NCI-H1092 (cell line): ENCODE measurements at places on chromosomes 3 and 15.
A peak's percentile ranks its signal among the peaks of the same experiment; 100 is the strongest.

DNA sequence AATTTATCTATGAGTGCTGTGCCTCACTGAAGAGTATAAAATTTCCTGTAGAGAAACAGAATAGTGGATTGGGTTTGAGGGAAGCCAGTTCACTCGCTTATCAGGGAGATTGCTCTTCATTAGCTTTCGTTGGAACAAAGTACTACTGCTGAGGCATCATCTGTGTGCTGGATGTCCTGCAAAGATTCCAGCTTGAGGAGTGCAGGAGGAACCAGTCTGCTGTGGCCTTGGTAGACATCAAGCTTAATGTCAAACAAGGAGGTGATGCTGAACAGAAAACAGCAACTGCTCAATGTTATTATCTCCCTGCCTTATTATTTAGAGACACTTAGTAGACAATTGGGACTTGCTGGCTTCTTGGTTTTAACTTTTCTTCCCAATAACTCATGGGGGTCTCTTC is 297.5 kb upstream of the DPH6 start:
- DNase-seq, result no peak

DNA sequence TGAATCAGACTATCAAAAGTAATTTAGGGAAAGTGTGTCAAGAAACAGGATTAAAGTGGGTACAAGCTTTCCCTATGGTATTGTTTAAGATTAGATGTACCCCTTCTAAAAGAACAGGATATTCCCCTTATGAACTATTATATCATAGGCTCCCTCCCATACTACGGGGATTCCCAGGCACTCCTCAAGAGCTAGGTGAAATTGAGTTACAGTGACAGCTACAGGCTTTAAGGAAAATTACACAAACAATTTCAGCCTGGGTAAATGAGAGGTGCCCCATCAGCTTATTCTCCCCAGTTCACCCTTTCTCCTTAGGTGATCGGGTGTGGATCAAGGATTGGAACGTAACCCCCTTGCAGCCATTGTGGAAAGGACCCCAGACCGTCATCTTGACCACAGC is 240.8 kb upstream of the CNTN6 start:
- DNase-seq, result no peak

DNA sequence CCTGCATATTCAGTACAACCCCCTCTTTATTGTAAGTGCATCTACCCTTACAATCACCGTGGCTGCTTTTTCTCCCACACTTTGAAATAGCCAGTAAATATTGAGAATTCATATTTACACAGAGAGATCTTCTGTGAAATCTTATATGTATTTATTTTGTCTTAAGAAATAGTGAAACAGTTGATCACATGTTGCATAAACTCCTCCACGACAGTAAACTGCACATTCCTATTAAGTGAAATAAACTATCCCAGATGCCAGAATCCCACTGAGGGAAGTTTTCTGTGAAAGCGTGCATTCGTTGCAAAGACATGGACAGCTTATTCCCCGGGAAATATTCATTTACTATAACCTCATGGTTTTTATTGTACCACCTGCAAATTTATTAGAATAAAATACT is 796.0 kb downstream of the ROBO2 start:
- DNase-seq, result no peak

DNA sequence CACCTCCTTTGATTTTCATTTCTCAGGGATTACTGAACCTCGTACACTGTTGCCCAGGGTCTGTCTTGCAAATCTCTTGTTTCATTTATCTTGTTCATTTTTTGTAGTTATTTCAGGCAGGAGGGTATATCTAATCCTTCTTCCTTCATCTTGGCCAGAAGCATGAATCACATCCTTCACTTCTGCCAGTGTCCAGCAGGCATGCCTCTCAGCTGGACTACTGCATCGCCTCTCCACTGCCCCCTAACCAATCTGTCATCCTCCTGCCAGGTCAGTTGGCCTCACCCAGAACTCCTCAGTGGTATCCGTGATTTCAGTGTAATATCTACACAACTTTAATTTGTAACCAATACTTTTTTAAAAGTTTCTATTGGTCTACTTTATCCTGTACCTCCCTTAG is 297.9 kb downstream of the GABRG3 start:
- DNase-seq, result no peak

DNA sequence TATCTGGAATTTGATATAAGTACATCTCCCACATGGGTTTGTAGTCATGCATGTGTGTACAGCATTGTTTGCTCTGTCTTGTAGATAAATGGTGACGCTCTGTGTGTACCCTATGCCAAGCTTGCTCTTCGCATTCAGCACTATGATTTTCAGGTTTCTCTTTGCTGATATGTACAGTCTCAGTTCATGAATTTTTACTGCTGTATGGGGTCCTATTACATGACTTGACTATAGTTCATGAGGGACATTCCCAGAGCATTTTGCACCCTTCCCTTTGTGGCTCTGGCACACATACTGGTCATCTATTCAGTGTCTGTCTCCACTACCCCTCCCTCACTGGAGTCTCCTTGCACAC is 132.7 kb downstream of the EEFSEC start:
- DNase-seq, result no peak

DNA sequence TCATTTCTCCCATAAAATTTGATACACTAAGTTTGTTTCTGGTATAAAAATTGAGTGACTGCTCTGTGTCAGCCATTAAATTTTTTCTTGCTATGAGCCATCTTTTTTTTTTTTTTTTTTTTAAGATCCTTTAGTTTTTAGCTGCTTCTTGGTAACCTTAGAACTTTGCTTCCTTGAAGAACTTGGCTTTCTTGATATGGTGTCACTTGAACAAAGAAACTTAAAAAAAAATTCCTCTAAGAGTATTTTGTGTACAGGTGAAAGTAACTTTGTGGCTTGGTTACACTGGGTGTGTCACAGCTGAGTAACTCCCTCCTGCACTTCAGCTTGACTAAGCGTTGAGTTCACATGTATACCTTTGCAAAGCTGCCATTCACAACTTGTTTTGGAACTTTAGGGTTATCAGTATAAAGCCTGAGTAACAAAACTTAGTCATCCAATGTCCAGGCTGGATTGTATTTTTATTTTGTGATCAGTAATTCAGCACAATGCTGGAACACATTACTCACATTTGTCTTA is 6.5 kb downstream of the CHD2 start:
- DNase-seq, result no peak

DNA sequence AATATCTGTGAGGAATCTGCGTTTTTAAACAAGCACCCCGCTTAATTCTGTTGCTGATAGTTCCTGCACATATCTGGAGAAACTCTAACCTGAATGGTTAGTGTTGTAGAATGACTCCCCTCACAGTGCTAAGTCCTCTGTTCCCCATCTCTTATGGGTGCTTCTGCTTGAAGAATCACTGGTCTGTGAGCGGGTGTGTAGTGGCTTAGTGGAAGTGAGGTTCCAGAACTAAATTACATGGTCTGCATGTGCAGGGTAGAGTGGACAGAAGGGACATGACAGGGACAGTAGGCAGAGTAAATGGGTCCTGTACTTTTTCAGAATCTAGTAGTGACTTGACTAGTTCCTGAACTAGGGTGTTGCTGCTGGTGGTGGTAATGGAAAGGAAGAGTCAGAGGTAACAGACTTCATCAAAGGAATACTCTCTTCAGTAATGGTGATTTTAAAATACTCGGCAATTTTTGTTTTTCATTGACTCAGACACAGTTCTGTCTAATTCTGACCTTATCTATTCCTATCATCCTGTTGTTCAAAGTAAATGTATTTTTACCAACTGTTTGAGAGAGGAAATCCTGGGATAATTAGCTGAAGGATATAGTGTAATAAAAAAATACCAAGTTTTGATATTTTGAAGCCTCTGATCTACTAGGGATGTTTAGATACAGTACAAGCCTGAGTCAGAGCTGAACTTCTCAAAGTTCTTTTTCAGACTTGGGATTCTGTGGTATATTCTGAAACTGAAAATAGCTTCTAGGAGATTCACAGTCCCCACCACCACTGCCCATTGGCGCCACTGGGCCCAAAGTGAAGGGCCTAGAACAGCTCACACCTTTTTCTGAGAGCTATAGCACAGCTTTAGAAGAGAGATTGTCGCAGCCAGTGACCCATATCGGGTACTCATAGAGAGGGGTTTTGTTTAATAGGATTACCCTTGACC is 55.5 kb downstream of the FNDC3B start:
- no peak for DNase-seq

- DNase-seq, result no peak
These were observed 1109.1 kb downstream of the OTOL1 start for GRCh38 chr3:162605651-162606204.

GRCh38 chr3:185959609-185960521 is 22.1 kb upstream of the TRA2B start:
- no peak for DNase-seq

DNA sequence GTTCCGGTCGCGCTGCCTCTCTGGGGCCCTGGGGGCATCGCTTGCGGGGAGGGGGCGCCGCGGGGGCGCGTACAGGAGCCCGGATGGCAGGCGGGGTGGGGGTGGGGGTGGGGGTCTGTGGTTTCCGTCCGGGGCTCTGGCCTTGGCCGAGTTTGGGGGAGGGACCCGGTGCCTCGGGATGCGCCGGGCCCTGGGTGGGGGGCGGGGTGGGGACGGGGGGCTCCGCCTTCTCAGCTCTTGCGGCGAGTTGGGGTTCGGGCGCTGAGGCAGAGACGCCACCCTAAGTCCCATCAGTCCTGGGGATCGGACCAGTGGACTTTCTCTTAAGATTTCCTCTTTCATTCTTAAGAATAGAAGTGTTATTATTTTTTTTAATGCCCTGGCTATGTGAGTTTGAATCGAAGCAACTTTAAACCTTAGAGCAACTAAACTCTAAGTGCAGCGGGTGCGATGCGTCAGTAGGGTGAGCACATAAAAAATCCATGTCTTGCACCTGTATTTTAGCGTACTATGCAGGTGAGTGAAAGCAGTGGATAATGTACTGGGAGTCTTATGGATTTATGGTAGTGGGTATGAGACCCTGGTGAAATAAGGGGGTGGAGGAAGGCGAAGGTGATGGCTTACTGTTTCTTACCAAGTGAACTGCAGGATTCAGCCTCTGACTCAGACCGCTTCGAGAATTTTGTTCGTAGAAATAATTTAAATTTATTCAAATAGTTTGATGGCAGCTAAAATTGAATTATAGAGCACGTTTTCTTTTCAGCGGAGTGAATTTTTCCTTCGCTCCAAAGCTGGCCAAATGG is 762 bp downstream of the CTNNB1 start:
- no peak for DNase-seq

DNA sequence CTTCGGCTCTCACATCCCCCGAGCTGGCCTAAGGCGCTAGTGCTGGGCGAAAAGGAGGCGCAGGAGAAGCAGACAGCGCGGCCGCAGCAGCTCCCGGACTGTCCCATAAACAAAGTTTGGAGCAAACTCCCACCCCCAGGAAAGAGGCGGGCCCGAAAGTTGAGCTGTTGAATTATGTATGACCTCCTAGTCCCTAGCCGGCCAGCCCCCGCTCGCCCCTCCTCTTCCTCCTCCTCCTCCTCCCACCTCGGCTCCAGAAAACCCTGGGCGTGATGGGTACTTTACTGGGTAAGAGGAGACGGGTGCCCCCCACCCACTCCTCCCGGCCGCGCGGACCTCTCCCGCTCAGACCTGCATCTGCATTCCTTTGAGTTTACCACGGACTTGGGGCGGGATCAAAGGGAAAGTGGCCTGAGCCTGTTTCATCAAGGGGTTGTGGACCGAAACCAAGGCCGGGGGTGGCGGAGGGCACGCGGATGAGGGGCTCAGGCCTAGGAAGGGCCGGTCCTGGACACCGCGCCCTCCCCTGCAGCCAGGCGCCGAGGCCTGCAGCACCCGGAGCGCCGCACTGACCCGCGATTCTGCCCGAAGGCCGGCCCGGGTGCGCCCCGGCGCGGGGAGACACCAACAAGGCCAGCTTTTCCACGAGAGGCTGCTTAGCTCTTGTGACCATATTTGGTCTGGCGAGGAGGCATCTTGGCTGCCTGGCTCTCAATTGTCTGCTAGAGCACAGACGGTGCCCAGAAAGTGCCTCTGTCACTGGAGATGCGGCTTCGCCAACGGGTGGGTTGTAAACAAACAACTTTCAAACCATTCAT is at the start of gene WWTR1:
WWTR1 (minus strand) TSS at position 100 of the 818 bp plus-strand sequence. CDS start 719 bp downstream, outside the sequence.
- DNase-seq, result peak; percentile 71

- no peak for DNase-seq
These were observed 230.9 kb downstream of the NSUN3 start for GRCh38 chr3:94293793-94294195.

DNA sequence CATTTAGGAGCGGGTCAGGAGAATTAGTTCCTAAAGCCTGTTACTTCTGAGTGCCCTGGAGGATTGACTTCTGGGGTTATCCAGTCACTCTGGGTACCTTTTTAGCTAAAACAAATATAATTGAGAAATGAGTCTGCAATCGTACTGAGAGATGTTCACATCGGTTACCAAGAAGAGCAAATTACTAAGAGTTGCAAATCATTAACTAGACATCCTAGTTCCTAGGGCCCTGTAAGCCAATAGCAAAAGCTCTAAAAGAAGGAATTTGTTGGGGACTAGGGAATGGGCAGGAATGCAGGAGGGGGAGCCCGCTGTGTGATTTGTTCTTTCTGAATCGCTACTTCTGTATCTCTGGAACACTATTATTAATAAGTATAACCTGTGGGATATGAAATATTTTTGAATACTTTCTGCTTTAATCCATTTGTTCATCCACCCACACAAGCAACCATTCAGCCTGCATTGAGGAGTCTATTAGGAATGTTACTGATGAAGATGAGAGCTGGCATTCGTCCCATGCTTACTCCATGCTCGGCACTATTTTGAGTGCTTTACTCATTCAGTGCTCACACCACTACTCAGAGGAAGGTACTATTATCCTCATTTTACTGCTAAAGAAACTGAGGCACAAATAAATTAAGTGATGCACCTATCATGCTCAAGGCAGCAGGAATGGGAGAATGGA is 31.5 kb upstream of the KY start:
- no peak for DNase-seq

DNA sequence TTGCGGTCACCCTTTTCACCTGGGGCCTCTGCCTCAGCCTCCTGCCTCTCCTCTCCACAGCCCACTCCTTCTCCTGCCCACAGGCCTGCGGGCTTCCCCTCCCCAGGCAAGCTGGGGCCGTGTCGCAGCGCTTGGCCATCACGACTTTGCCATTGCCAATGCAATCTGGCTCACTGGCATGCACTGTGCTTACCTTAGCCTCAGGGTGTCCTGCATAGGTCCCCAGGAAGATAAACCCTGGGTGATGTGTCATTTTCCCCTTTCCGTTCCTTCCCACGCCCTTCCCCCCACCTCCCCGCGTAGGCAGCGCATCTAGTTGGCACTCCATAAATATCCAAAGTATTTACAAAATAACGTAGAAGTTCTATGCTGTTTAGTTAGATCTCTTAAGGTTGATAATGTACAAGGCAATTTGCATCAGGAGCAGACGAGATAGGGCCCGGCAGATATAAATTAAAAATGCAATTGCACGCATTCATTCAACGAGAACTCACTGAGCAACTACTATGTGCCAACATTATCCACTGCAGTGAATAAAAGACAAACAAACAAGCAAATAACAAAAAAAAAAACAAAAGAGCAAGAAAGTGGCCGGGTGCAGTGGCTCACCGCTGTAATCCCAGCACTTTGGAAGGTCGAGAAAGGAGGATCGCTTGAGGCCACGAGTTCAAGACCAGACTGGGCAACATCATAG is 973 bp upstream of the COPG1 start:
- DNase-seq, result no peak

- no peak for DNase-seq
These were observed 22.1 kb downstream of the ARNT2 start for GRCh38 chr15:80426316-80426715.

- no peak for DNase-seq
These were observed 82.7 kb upstream of the SLC6A6 start for GRCh38 chr3:14319654-14320182.
